T-helper 2 cell (primary cell): ENCODE measurements at places on chromosomes 5 and 9.

GRCh38 chr5:181088289-181088688 lies 42.7 kb downstream of the OR2V1 start:
- no peak for DNase-seq

GRCh38 chr5:177548495-177548894 lies 5.9 kb downstream of the FAM193B start:
- no peak for DNase-seq

DNA sequence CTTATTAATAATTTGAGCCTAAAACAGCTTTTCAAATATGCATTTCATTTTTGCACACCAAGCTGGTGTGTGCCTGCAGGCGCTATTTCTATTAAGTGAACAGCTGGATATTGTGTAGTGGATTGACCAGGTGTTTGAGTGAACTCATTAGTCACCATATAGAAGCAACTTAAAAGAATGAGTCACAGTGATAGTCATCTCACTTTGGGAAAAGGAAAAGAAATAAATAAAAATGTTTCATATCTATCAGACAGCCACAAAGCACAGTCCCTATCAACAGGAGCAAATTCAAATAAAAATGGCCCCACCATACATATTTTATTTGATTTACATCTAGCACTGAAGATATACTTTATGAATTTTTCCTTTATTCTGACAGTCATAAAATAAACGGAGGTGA lies 456.5 kb upstream of the CDH9 start:
- DNase-seq = no peak

- no peak for DNase-seq
Observed at GRCh38 chr5:147712598-147712997, 69.9 kb downstream of the JAKMIP2 start.

DNA sequence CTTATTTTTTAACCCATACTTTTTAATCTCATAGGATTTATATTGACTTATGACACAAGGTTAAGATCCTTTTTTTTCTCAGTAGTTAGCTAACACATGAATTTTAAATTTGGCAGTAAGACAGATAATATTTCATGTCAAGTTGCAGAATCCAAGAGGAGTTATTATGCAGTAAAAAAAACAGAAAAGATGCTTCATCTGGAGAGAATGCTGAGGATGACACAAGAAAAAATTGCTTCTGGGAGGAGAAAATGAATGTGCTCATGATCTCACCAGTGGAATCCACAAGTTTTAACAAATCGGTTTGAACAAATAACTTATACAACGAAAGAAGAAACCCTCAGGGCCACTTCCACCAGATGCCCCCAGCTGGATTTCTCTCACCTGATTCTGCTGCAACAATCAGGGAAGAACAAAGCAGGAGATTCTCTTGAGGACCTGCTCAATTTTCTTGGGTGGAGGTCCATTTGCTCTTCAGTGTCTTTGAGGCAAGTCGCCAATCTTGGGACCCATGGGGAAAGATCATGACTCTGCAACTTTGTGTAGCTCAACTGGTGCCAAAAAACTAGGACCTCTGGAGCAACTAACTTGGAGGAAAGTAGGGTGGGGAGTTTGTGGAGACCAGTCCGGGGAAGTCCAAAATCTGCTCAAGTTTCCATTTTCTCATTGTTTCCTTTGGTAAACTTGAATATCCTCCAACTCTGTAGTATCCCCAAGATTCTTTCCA lies 50.5 kb upstream of the TNFSF15 start:
- no peak for DNase-seq

GRCh38 chr5:173010547-173011464 lies 27.2 kb downstream of the ATP6V0E1 start:
- no peak for DNase-seq

- no peak for DNase-seq
Observed at GRCh38 chr5:181127907-181128626, 2.9 kb downstream of the OR2V1 start.

GRCh38 chr5:117893211-117893610 lies 1095.1 kb downstream of the DTWD2 start:
- no peak for DNase-seq

GRCh38 chr5:17878541-17878940 lies 244.3 kb downstream of the TAF11L14 start:
- no peak for DNase-seq

GRCh38 chr9:33143241-33143661 lies 23.9 kb downstream of the B4GALT1 start:
- no peak for DNase-seq

- DNase-seq = no peak
Observed at GRCh38 chr5:36593867-36594266, 12.5 kb upstream of the SLC1A3 start.

GRCh38 chr9:109923806-109924205 lies 143.8 kb downstream of the PALM2AKAP2 start:
- DNase-seq = no peak

GRCh38 chr5:91305640-91306039 lies 77.5 kb downstream of the ARRDC3 start:
- no peak for DNase-seq

DNA sequence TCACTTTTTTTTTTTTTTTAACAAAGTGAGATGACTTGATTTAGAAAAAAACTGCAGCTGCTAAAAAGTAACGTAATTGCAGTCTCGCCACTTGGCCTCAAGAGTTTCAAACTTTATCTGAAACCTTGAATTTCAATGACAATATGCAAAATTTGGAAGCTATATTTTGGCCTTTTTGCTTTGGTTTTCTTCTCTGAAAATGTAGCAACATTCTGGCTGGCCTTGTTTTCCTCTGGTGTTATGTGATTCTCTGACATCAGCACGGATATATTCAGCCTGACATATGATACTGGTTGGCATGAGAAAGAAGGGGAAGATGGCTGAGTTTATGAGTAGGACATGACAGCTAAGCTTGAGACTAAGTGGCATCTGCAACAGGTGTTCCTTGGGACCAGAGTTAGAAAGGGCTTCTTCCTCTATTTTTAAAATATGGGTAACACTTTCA lies 136.5 kb downstream of the MEF2C start:
- DNase-seq = no peak

DNA sequence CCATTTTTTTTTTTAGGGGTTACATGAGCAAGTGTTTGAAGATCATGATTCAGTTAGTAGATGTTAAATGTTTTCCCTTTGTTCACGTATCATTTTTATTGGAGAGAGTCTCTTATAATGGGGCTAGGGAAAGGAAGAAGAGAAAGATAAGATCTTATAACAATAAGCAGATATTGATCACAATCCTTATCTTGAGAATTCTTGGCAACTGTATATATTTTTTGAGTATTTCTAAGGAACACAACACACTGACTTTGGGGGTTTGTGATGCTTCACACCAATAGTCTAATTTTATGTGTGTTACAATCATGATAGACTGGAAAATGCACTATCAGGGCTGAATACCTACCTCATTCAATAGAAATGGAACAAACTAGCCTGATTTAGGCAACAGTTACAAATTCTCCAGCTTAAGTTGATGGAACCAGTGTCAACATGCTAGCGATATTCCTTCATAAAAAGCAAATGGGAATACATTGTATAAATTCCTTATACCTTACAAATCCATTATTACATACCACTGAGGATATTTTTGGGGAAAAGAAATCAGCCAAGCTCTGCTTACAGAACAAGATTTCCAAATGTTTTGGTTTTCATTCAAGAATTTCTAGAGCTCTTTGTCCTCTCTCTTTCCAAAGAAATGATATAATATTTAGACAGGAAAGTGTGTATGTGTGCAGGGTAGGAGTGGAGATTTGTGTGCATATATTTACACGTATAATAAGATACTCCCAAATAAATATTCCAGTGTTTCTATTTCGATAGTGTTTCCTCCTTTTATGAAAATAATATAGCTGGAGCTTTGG lies 41.5 kb downstream of the SVEP1 start:
- no peak for DNase-seq

GRCh38 chr5:59652449-59652848 lies 241.1 kb downstream of the PDE4D start:
- DNase-seq = no peak

DNA sequence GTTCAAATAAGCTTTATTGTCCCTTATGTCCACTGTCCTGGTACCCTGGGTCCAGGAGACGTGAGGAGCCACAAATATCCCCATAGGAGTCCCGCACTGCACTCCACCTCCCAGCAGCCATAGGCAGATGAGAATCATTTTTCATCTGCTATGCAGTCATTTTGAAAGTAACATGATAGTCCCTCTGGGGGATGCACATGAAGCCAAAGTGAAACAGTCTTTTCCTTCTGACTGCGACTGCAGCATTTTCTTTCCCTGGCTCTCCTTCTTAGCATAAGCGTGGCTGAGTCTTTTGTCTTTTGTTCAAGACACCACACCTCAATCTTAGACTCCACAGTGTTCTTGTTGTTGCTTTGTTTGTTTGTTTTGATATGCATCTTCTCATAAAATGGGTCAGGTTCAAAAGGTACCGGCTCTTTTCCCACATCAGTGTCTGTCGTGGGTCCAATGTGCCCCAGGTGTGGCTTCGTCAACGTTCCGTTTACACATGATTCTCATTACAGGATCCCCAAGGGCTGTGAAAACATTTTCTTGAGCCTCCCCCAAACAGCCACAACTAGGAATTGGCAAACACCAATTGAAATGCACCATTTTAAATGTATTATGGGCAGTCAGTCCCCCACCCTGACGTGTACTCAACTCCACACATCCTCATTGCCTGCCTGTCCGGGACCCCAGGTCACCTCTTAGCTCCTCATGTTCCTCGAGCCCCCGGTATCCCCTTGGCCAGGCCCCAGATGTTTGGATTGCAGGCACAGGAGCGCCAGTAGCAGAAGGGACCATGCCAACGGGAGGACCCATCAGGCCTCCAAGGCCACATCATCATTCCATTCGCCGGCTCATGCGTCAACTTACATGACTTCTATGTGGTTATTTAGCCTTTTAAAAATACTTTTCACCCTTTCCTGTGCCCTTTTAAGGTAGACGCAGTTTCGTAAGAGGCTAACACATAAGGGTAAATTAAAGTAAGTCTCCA lies 237.8 kb upstream of the DAPK1 start:
- no peak for DNase-seq

GRCh38 chr5:113217619-113218184 lies 217.1 kb downstream of the TSSK1B start:
- DNase-seq = no peak

GRCh38 chr9:125913551-125913950 lies 166.4 kb downstream of the PBX3 start:
- DNase-seq = no peak

- DNase-seq = no peak
Observed at GRCh38 chr5:67058998-67059743, 137.4 kb downstream of the CD180 start.

DNA sequence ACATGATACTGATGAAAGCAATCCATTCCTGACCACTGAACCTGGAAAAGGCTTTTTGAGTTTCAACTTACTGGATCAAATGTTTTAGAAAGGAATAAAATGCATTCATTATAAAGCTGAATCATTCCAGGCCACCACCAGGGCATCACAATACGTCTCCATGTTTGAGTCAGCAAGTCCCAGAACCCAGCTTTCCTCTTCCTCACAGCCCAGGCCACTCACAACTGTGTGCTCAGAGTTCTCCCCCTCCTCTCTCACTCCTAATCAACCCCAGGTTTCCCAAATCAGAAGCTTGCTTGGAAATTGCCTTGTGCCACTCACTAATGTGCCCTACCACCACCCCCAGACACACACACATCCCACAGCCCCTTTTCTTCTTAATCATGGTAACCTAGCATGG lies 91.7 kb downstream of the GNA14 start:
- no peak for DNase-seq

DNA sequence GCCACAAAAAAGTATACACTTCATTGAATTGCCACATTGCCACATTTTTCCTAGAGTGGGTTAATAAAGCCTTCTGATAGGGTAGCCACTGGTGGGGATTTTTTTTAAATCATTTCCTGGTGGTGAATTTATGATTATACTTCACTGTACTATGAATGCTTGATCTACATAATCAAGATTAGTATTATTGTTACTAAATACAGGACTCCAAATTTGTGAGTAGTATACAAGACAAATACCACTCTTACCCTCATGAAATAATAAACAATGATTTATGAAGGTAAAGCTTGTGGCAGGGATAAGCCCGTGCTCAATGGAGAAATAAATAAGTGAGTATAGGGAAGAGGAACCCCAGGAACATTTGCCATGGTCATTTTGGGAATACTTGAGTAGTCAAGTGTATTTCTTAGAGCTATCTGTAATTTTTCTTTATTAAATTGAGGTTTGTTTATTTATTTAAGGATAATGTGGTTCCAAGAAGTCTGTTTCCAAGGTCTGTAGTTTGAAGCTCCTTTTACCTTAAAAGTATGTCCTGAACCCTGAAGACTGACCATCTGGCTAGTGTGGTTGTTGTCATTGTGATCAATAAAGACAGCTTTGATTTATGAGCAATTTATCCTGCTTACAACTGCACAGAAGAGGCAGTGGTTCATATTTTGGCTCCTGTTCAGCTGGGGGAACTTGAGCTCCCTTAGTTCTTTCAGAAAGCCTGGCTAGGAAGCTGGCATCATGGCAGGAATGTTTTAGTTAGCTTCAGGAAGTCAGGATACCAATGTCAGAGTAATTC lies 118.6 kb downstream of the ZSWIM6 start:
- DNase-seq = no peak

DNA sequence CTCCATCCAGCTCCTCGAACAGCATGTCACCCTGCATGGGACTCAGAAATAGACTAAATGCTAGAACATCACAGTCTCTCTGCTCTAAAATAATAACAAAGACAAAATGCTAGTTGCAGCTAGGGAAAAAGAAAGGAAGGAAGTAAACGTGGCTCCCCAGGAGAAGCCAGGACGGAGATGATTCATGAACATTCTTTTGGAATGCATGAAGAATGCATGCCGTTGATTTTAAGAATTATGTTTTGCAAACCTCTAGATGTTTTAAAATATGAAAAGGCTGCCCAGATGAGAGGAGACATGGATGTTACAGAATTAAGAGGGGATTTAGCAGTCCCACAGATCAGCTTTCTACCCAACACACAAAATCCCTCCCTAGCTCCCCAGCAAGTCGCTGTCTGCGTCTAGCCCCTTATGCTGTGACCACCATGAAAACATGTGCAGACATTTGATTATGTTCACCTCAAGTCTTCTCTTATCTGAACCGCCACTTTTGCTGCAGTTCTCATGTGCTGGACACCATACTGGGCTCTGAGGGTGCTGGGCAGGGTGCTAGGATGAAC lies 139.4 kb upstream of the LMX1B start:
- no peak for DNase-seq

DNA sequence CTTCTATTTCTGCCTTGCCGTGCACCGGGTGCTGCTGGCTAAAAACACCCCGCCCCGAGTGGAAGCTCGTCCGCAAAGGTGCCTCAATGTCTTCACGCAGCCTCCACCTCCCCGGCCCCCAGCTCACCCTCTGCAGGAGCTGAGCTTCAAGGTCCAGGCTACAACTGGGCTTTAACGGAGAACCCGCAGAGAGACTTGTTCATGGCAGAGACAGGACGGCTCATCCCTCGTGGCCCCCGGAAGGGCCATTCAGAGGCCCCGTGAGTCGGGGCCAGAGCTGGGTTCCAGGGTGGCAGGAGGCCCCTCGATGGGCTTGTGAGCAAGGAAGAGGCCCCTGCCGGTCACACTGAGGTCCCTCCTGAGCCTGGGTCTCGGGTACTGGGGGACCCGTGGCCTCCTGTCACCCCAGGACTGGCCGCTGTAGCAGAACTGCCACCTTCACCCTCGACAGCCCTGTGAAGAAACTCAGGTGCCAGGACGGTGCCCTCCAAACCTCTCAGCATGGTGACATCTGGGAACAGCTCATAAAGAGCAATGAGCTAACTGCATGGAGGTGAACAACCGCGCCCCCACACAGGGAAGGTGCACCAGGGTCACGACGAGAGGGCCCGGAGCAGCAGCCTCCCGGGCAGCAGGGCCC lies 58.0 kb upstream of the UBAC1 start:
- DNase-seq = no peak
